B cell (primary cell): ENCODE measurements at places on chromosomes 2 and 18. TPM values are rescaled to one million over a fixed set of nuclear protein-coding genes. Genes with fewer than 3 reads are reported as not detected.

FN1 gene
- 0.05 TPM in 1 of 2 replicates, not detected in the other for total RNA-seq

GRCh38 chr2:25000503-25001324 lies 29.0 kb upstream of the DNAJC27 start:
- no peak for DNase-seq

- DNase-seq, result no peak
These were observed 356.3 kb downstream of the ZEB2 start for GRCh38 chr2:144163592-144163991.

FBXO48 gene
- total RNA-seq, result 3.2 TPM in 2 replicates

CHST10 gene
- total RNA-seq, result 9.9 and 10.7 TPM in 2 replicates

GRCh38 chr2:238267341-238267710 lies 21.1 kb downstream of the PER2 start:
- no peak for DNase-seq

- peak; percentile 39 for DNase-seq
These were observed 54.3 kb downstream of the TMX3 start for GRCh38 chr18:68660354-68661183.

MEX3C gene
- total RNA-seq, result 92.4 and 93.9 TPM in 2 replicates

DNA sequence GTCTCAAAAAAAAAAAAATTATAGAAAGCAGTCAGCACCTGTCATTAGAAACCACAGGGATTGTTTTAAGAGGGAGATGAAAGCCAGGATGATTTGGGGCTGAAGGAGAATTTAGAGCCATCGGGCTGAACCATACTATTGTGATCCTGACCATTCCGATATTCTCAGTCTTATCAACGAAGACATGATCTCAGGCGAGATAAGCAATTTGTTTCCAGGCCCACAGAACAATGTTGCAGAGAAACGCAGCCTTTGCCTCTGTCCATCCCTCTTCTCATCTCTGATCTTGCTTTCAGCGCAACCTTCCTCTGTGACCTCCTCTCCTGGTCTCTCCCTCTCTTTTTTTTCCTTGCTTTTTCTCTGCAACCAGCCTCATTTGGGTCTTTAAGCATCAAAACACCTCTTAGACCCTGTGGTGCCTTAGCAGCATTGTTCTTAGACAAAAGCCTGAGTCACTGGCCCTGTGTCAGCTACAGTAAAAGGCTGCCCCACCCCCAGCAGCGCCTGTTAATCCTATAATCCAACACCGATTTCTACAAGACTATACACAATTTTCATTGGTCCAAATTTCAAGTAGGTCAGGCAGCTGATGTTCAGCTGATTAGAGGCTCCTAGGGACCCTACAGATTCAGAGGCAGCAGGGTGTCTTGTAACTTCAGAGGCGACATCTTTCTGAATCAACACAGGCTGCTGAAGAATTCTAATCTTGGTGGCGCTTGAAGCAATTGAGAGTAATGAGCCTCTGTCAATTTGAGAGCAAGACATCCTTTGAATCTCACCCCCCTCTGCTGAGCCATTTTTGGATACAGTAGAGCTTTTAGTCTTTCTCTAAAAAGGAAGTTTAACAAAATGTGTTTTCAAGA lies 206.0 kb downstream of the NCK2 start:
- DNase-seq, result no peak

ALLC gene
- total RNA-seq, result not detected in 2 replicates

GRCh38 chr2:137992039-137992646 lies 27.9 kb downstream of the HNMT start:
- DNase-seq, result no peak

- no peak for DNase-seq
These were observed 300.8 kb upstream of the SOX11 start for GRCh38 chr2:5391362-5391761.

PSMA8 gene
- total RNA-seq, result 0.91 and 1.0 TPM in 2 replicates

CCDC93 gene
- total RNA-seq, result 79.6 and 86.7 TPM in 2 replicates

DNA sequence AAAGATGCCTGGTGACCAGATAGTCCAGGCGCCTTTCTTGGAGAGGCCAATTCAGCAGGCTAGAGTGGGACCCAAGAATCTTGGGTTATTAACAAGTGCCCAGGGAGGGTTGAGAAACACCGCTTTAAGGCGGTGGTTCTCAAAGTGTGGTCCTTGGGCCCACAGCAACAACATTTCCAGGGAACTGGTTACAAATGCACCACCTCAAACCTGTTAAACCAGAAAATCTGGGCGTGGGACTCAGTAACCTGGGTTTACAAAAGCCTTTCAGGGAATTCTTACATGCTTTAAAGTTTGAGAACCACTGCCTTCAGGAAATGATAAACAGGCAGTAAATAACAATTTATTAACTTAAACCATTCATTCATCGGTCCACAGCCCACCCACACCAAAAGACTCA lies 92.5 kb downstream of the SP3 start:
- DNase-seq, result no peak

DNA sequence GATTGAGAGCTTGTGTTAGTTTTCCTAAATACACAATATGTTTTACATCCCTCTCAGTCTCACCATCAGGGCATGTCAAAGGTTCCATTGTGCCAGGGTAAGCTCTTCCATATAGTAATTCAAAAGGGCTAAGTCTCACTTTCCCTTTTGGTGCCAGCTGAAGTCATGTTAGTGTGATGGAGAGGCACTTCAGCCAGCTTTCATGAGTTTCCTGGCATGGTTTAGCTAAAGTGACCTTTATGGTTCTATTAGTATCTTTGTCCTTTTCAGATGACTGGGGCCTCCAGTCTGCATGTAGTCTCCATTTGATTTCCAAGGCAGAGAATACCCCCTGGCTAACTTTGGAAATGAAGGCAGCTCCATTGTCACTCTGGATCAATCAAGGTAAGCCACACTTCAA lies 27.2 kb downstream of the NAT8 start:
- DNase-seq, result no peak

DNA sequence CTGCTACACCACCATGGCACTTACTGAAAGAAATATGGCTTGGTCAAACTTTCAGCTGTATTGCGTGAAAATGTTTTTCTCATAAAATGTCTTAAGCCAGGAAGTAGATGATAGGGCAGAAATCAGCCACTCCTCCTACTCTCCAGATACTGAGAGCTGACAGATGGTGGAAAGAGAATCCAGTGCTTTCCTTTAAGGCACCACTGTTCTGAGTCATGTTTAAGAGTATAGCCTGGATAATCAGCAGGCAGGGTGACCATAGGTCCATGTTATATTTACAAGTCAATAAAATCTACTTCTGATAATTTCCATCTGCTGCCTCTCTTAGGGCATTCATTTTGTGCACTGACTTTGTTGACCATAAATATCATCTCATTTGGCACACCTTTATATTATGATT lies 21.9 kb downstream of the ARPC2 start:
- no peak for DNase-seq

GRCh38 chr2:36339607-36340218 lies 15.9 kb upstream of the CRIM1 start:
- DNase-seq, result no peak

DNA sequence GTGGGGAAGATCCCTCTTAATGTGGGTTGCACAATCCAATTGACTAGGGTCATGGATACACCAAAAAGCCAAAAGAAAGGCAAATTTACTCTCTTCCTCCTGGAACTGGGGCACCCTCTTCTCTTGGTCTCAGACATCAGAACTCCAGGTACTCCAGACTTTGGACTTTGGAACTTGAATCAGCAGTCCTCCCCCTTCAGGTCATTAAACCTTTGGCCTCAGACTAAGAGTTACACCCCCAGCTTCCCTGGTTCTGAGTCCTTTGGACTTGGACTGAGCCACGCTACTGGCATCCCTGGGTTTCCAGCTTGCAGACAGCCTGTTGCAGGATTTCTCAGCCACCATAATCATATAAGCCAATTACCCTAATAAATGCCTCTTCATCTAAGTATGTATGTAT lies 50.8 kb upstream of the KIF5C start:
- no peak for DNase-seq

- no peak for DNase-seq
These were observed 14.5 kb upstream of the LPIN2 start for GRCh38 chr18:3027370-3027891.

DNA sequence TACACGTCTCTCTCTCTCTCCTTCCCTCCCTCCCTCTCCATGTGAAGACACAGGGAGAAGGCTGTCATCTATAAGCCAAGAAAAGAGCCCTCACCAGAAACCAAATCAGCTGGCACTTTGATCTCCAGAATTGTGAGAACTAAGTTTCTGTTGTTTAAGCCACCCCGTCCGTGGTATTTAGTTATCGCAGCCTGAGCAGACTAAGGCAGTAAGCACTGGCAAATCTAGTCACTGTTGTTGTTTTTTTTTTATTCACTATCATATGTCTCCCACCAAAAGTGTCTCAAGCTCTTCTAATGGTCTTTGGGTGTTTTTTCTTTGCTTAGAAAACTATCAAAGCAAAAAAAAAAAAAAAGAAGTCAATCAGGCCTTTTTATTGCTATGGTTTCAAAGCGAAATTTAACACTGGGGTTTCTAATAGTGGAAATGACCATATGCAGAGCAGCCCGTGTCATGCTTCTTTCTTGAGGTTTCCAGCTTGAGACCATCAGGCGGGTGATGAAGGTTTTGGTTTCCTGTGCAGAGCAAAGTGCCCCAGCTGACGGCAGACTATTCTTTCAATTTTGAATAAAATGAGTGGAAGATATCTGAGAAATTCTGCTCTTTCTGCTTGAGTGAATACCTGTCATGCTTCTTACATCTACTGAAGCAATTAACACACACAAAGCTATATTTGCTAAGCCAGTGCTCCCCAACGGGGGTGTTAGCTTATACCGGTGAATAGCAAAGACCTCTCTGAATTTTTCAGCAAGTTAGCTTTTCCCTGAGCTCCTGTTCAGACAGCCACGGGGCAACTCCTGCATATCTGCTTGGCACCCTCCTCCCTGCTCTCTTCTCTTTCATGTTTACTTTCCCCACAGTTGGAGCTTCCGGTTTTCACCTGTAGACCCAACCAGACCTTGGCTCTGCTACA lies 394.1 kb upstream of the ATP5MC3 start:
- DNase-seq, result peak; percentile 51

GRCh38 chr2:127703282-127703681 lies 2.0 kb downstream of the SFT2D3 start:
- DNase-seq, result no peak

GRCh38 chr18:33745151-33745795 lies 167.3 kb downstream of the ASXL3 start:
- no peak for DNase-seq

TRMT61B gene
- 20.3 and 23.0 TPM in 2 replicates for total RNA-seq

CD302 gene
- 1.3 and 1.5 TPM in 2 replicates for total RNA-seq

- no peak for DNase-seq
These were observed 43.5 kb upstream of the NXPH2 start for GRCh38 chr2:138823666-138824065.

UGT1A9 gene
- not detected in 2 replicates for total RNA-seq

GRCh38 chr2:175729049-175729706 lies 272.9 kb downstream of the LNPK start:
- DNase-seq, result no peak

CETN1 gene
- not detected in 2 replicates for total RNA-seq

DNA sequence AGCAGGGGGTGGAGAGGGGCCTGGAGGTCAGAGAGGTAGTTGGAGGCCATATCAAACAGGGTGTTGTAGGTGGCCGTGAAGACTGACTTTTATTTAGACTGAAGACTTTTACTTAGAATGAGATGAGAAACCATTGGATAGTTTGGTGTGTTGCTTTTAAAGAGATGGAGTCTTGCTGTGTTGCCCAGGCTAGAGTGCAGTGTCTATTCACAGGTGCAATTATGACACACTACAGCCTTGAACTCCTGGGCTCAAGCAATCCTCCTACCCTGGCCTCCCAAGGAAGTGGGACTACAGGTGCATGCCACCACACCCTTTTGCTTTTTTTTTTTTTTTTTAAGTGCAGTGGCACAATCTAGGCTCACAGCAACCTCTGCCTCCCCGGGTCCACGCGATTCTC lies 2.5 kb upstream of the LRPPRC start:
- DNase-seq, result no peak

TMEM37 gene
- not detected in 2 replicates for total RNA-seq

TFCP2L1 gene
- total RNA-seq, result 0.05 TPM in 1 of 2 replicates, not detected in the other

DNA sequence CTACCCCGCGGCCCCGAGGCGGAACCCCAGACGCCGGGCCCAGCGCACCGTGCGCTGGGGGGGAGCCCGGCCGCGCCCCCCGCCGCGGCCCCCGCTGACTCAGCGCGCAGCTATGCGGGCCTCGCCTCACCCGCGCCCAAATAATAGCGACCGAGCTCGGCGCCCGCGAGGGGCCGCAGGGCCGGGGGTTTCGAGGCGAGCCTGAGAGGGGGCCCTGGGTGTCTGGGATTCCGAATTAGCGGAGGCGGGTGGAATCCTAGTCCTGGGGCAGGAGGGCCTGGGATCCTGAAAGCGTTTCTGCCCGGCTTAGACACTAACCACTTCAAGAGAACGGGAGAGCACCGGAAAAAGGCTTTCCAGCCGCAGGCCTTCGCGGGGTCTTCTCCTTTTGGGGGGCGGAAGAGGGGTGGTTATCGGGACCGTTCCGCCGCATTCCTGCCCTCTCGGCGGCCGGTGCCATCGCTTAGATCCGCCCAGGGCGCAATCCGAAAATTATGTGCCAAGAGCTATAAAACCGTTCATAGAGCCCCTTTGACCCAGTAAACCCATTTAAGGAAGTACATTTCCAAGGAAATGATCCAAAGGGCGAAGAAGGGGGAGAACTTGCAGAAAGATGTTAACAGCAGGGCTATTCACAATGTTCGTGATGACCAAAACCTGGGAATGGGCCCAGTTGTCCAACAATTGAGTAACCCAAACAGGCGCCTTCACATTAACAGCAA lies 681 bp upstream of the ROCK2 start:
- DNase-seq, result no peak

DNA sequence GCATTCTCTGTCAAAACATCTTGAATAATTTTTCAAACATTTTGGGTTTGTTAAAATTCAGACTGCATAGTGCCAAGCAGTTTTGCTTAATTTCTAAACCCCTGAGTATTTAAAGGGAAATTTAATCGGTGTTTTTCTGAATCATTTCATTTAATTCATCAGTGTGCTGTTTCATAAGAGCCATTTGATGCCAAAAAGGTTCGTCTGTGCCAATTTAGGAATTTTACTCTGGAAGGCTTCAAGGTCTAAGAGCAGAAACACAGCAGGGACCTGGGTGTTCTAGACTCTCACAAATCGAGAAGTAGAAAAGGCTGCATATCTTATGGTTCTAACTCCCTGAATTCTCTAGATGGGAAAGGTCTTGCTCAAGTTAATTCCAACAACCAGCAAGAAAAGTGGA lies 311.9 kb upstream of the NT5C1B start:
- no peak for DNase-seq

DNA sequence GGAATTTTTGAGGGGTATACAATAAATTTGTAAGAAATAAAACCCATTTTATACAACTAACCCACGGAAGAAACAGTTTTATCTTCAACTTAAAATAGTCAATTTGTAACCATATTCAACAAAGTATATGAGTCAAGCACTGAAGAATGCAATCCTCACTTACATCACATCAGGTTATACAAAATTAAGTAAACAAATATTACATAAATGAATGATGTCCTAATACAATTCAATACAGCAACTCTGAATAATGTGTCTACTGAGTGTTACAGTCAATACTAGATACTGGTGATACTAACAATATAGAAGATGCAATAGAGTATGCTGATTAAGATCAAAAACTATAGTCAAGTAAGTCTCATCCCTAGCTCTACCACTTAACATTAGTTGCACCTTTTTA lies 58.6 kb downstream of the FANCL start:
- no peak for DNase-seq

GRCh38 chr2:193562031-193562430 lies 1367.3 kb upstream of the TMEFF2 start:
- no peak for DNase-seq
